NCI-H460 (cell line): ENCODE measurements at places on chromosomes 11 and 22.

- no peak for DNase-seq
Measured at GRCh38 chr22:37749226-37749625, 52.4 kb downstream of the TRIOBP start.

- DNase-seq, result no peak
Measured at GRCh38 chr22:48811885-48812284, 1015.8 kb downstream of the BRD1 start.

GRCh38 chr11:123904932-123905331, 3.0 kb downstream of the OR8D4 start:
- DNase-seq, result no peak

GRCh38 chr22:38774496-38775166, 18.8 kb upstream of the SUN2 start:
- DNase-seq, result no peak

DNA sequence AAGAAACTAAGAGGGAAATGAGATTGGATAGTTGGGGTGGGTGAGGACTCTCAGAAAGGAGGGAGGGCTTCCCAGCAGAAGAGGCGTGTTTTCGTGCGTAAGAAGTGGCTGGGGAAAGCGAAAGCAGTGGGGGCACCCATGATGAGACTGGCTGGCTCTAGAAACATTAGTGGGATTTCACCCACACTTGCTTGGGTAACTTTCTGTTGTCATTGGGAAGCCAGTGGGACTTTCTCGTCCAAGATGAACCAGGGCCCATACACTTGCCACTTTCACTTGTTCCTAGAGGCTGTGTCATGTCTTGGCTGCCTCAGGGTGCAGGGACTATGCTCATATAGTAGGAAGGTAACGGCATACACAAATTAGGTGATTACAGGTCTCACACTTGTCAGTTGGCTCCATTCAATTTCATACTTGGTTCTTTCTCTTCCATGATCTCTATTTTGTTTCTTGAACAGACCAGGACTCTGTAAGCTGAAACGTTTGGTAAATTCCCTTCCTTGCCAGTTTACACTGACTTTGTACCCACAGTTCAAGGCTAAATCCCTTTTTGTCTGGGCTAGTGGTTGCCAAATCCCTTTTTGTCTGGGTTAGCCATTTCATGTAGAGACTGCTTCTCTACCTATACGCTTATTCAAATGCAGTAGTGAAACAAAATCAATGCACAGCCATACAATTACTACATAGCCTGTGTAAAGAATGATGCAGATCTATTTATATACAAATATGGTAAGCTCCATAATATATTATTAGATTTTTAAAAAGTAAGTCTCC, 42.0 kb upstream of the CXCR5 start:
- DNase-seq, result no peak

- DNase-seq, result no peak
Measured at GRCh38 chr11:131957875-131958274, 587.5 kb downstream of the NTM start.

- no peak for DNase-seq
Measured at GRCh38 chr22:34004058-34004457, 83.8 kb upstream of the LARGE1 start.

GRCh38 chr11:108084811-108085210, 36.6 kb upstream of the ACAT1 start:
- DNase-seq, result no peak

DNA sequence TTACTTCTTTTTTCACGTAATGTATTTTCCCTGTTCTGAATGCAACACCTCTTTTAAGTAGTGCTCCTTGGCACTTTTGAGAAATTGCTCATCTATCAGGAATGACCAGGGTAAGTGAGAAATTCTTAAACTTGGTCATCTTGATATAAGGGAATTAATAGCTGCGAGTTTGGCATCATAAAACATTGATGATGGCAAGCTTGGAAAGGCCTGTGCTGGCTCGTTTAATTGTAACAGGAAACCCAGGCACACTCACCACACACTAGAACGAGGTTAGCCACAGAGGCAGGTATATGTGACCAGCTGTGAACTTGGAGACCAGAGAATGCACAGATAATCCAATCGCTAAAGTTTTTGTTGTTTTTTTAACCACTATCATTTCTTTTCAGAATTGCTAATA, 24.3 kb downstream of the FAM118A start:
- DNase-seq, result no peak

GRCh38 chr11:1504581-1505290, 18.2 kb upstream of the MOB2 start:
- DNase-seq, result no peak

DNA sequence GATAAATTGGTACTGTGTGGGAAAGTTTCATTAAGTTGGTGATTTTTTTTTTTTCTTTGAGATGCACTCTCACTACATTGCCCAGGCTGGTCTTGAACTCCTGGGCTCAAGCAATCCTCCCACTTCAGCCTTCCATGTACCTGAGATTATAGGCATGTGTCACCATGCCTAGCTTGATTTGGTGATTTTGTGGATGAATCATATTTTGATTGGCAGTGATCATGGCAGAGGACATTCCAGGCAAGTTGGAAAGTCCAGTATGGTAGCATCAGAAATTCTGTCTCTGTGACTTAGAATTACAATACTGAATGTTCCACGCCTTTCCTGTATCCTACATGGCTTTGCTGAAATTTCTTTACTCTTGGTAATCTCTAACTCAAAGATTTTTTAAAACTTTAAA, 49.4 kb downstream of the HORMAD2 start:
- DNase-seq, result no peak

GRCh38 chr22:21990445-21991303, 8.1 kb upstream of the TOP3B start:
- no peak for DNase-seq

GRCh38 chr22:17342361-17342760, 26.9 kb upstream of the CECR2 start:
- no peak for DNase-seq

DNA sequence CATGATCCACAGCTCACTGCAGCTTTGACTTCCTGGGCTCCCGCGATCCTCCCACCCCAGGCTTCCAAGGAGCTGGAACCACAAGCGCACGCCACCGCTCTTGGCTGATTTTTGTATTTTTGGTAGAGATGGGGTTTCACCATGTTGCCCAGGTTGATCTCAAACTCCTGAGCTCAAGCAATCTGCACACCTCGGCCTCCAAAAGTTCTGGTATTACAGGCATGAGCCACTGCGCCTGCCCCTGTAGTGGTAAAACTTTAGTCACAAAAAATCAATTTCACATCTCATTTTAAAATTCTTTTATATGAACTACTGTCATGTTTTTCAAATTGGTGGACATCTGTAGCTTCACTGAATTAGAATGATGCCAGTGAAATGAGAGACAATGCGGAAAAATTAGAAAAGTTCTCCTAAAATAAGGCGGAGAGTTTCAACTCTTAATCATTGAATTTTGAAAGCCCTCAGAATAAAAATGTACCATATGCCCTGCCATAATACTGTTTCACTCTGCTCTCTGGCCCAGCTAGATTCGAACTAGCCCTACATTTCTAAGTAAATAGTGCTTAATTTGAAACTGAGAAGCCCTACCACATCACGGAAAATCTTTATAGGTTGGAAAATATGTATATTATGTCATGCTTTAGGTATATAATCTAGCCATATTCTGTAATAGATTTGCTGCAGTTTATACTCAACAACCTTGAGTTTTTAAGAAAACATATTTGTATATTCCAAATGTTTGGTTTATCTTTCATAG, 78.7 kb downstream of the HORMAD2 start:
- DNase-seq, result no peak

DNA sequence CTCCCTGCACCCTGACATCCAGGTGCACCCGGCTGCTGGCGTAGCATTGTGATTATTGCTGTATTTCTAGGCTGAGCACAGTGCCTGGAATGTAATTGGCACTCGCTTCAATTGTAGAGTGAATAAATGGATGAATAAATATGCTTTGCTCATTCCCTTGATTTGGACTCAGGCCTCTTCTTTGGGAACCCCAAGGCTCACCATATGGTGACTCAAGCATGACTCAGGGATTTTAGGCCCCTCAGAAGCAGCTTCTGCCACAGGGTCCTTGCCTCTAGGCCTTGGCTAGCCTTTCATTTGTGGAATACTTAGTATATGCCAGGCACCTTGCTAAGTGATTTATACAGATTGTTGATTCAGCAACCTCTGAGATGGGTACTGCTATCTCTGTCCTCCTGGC, 78.9 kb downstream of the GRIK4 start:
- no peak for DNase-seq

DNA sequence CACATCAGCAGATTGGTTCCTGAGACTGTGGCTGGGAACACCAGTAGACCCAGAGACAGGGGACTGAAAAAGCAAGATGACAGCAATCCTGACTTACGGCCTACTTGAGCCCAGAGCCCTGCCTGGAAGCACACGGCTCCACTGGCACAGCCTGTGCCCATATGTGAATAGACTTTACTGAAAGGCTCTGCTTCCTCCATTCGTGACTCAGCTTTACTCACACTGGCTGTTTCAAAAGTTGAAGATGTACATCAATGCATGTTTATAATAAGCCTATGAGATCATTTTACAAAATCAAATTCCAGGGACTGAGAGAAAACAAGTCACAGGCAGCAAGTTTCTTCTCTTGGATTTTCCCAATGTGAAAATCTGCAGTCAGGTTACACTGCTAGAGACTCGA, 134.6 kb upstream of the TEAD1 start:
- peak; percentile 6 for DNase-seq

GRCh38 chr11:77801477-77801876, 19.0 kb downstream of the RSF1 start:
- DNase-seq, result no peak

- DNase-seq, result no peak
Measured at GRCh38 chr11:69403556-69404215, 77.8 kb upstream of the LINC01488 start.

DNA sequence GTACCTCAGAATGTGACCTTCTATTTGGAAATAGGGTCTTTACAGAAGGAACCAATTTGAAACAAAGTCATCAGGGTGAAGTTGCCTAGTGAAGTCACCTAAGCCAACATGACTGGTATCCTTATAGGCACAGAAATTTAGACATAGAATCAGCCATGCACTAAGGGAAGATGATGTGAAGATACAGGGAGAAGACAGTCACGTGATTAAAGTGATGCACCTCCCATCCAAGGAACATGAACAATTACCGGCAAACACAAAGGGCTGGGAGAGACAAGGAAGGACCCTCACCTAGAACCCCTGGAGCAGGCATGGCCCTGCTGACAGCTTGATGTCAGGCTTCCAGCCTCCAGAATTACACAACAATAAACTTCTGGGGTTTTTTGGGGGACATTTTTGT, 3.2 kb upstream of the CRYBB2 start:
- no peak for DNase-seq

DNA sequence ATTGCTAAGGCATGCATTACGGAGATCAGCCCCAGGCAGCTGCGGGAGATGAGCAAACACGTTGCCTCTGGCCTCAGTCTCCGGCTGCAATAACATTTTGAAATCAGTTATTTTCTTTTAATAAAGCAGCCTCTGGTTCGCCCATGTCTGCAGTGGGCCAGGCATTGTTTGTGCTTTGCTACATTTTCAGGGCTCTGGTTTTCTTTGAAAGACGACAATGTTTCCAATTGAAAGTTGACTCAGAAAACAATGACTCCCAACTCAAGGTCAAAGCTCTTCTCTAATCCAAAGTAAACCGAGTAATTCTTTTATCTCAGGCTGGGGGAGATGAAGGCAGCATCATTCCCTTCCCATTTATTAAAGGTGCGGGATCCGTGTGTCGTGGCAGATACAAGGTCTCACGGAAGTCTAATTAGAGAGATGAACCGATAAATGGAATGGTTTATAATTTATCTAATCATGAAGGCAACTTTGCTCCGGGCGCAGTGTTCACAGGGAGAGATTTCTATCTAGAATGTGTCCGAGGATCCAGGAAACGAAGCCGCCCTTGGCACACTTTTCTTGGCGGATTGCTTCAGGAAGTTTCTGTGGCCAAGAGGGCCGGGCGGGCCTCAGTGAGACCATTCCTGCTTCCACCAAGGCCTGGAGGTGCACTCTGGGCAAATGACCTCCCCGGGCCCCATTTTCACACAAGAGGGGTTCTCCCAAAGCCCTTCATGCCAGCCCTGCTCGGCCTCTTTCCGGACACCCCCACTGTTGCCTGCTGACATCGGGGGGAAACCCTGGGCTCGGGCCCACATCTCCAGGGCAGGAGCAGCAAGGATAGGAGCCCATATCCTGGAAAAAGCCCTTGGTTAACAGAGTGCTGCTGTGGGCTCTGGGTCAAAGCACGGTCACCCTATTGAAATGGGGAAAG, 811.4 kb downstream of the BRD1 start:
- no peak for DNase-seq

DNA sequence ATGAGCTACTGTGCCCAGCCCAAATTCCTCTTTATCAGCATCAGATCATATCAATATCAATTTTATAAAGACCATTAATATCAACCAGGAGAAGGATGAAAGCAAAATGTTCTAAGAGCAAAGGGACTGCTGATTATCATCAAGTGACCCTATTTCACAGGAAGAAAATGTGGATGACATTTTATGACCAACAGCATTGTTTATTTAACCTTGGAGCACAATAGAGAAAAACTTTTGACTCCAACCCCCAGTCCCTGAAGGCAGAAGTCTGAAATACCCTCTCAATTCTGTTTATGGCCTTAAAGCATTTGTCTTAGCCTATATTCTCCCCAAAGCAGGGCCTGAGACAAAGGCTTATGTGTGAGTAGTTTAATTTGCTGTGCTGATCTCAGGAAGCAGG, 11.3 kb upstream of the ALG8 start:
- DNase-seq, result no peak

- DNase-seq, result no peak
Measured at GRCh38 chr11:693887-694562, 997 bp downstream of the DEAF1 start.

GRCh38 chr22:19429950-19430889, 1.3 kb downstream of the HIRA start:
- DNase-seq, result no peak

- no peak for DNase-seq
Measured at GRCh38 chr11:71137376-71137775, 115.0 kb downstream of the SHANK2 start.

- no peak for DNase-seq
Measured at GRCh38 chr11:133136376-133136775, 395.9 kb downstream of the OPCML start.

DNA sequence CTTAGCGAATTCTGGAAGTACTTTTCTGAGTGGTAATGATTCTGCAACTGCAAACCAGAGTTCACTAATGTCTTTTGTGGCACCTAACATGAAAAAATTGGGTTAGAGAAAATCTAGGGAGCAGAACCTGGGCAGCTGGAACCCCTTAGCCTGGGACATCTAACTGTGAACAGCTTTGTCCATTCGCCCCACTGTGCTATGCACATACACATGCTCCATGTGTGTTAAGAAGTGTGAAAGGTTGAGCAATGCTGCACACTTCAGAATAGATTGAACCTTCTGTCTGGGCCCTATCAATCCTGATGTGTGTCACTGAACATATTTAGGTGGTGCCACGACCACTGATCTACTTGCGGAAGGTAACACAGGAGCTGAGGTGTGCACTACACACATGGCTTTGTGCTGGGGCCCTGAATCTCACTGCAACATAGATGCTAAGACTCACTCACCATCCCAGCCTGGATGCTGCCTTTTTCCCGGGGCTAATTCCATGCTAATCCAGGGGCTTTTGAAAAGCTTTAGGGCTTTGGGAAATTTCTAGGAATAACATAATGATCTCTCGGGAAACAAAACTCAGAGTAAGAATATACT, 976.2 kb downstream of the NTM start:
- no peak for DNase-seq

- no peak for DNase-seq
Measured at GRCh38 chr22:44291674-44292360, 20.9 kb downstream of the SHISAL1 start.

GRCh38 chr11:60318726-60319125, 8.3 kb upstream of the MS4A6E start:
- no peak for DNase-seq

- no peak for DNase-seq
Measured at GRCh38 chr22:39240831-39241793, 3.7 kb downstream of the PDGFB start.

GRCh38 chr11:29093416-29094120, 923.3 kb downstream of the KCNA4 start:
- DNase-seq, result no peak
